ENCODE measurements at places on chromosomes 13 and 19.
A peak's percentile ranks its signal among the peaks of the same experiment; 100 is the strongest.

GRCh38 chr13:111339366-111340143, 19.1 kb downstream of the TEX29 start:
- peak; percentile 9 for DNase-seq

DNA sequence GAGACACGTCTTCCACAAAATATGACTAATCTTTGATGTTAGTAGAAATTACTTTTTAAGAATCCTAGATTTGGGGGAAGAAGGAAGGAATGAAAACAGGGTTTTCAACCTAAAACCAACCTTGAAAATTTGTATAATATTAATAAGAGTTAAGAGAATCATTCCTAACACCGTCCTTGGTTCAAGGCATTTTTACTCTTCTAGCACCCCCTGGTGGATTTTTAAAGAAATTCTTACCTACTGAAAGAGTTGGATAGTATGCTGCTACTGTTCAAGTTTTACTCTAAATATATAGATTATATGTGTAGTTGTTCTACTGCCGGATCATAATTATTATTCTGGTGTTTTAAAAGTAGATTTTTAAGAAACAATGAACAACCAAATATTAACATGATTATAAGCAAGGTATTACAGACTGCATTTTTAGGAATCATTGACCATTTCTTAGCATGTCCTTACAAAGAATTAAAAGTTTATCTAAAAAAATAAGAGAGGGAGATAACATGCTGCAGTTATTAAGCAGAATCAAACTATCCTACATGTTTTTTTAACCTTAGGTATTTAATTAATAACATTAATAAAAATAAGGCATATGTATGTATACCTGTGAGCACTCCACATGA, 7.4 kb upstream of the SLITRK6 start:
- no peak for DNase-seq

DNA sequence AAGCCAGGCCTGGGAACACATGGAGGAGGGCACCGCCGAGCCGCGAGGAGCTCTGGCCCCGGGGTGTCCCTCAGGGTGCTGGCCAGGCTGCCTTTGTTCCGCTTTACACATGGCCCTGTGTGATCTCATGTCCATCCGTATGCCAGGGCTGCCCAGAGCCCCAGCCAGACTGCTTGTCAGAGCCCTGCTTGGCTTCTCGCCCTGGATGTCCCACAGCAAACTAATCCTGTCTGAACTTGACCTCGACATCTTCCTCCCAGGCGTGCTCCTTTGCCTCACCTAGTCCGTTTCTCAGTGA, 14.3 kb downstream of the BCKDHA start:
- no peak for DNase-seq

- DNase-seq, result no peak
Measured at GRCh38 chr13:94414708-94415107, 64.8 kb downstream of the DCT start.

DNA sequence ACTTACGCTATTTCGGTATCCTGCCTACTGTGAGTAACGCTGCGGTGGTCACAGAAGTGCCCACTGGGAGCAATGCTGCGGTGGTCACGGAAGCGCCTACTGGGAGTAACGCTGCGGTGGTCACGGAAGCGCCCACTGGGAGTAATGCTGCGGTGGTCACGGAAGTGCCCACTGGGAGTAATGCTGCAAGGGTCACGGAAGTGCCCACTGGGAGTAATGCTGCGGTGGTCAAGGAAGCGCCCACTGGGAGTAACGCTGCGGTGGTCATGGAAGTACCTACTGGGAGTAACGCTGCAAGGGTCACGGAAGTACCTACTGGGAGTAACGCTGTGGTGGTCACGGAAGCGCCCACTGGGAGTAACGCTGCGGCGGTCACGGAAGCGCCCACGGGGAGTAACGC, 52.1 kb upstream of the SOX1 start:
- no peak for DNase-seq

DNA sequence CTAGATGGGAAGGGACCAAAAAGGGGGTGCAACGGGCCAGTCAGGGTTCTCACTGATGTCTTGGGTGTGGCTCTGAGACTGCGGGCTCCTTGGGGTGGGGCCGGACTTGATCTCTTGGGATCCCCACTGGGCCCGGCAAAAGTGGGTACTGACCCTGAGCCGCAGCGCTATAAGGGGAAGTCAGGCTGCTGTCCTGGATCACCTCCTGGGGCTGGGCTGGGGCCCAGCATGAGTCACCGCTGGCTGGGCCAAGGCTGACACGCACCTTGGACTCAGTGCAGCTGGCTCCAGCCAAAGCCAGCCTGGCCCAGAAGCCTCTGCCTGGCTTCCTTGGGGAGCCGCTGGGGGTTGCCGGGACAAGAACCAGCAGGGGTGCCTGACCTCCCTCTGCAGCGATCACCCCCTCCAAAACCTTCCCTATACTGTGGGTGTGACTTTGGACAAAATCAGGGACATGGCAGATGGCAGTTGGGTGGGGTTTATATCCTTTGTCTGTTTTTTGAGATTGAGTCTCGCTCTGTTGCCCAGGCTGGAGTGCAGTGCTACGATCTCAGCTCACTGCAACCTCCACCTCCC, 617 bp upstream of the IQCN start:
- DNase-seq, result peak; percentile 91

GRCh38 chr13:104460554-104460953, 1394.3 kb upstream of the SLC10A2 start:
- no peak for DNase-seq

DNA sequence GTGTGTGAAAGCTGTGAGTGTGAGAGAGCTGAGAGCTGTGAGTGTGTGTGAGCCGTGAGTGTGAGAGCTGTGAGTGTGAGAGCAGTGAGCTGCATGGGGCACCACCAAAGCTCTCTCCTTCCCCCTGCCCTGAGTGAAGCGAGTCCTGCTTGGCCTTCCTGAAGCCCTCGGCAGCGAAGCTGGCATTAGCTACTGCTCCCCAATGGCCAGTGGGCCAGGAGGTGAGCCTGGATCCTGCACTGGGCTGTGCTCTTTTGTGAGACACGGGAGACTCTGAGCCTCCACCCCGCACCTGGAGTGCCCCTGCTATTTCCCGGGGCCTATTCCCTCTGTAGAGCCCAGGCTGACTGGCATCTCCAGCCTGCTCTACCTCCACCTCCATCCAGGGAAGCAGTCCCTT, 51.5 kb downstream of the HSPH1 start:
- no peak for DNase-seq

DNA sequence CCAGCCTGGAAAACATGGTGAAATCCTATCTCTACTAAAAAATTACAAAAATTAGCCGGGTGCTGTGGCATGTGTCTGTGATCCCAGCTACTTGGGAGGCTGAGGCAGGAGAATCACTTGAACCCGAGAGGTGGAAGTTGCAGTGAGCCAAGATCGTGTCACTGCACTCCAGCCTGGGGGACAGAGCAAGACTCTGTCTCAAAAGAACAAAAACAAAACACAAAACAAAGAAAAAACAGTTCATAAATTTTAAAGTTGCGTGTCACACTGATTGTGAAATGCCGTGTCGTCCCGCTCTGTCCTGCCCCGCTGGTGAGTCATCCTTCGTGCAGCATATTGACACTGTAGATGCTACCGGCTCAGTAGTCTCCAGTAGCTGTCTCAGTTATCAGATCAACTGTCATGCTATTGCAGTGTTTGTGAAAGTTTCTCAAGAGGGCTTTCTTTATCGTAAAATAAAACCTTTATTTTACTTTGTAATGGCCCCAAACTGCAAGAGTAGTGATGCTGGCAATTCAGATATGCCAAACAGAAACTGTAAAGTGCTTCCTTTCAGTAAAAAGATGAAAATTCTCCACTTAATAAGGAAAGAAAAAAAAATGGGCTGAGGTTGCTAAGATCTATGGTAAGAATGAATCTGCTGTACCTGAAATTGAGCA, 36.4 kb upstream of the IGFL1 start:
- DNase-seq, result peak; percentile 45
